ENCODE measurements at places on chromosomes 16 and 17. TPM values are rescaled to one million over a fixed set of nuclear protein-coding genes. Genes with fewer than 3 reads are reported as not detected.

Gene PPP1R1B
- not detected for total RNA-seq

Gene CA5A
- not detected for total RNA-seq

GRCh38 chr17:47604598-47604927 lies 45.2 kb upstream of the KPNB1 start:
- DNase-seq: peak; percentile 84

Gene FBXO39
- 0.32 TPM for total RNA-seq

- DNase-seq: peak; percentile 20
Measured at GRCh38 chr16:19389246-19389645, 28.4 kb upstream of the TMC5 start.

DNA sequence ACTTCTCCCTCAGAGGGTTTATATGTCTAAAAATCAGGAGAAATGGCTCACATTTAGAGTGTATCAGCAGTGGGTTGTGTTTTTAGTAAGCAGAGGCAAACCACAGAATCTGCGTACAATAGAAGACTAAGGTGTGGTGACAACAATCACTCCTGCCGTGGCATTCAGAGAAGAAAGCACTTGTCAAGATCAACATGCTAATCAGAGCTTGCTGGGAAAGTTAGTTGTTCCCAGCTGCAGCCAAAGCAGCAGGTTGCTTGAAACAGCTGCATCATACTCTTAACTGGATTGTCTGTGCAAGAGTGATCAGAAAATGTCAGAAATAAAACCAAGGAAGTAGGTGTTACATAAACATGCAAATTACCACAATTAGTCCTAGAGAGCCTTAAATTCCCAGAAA lies 616.4 kb downstream of the CDH8 start:
- DNase-seq: no peak

Gene CD19
- not detected for total RNA-seq

Gene EFCAB13
- 3.9 TPM for total RNA-seq

DNA sequence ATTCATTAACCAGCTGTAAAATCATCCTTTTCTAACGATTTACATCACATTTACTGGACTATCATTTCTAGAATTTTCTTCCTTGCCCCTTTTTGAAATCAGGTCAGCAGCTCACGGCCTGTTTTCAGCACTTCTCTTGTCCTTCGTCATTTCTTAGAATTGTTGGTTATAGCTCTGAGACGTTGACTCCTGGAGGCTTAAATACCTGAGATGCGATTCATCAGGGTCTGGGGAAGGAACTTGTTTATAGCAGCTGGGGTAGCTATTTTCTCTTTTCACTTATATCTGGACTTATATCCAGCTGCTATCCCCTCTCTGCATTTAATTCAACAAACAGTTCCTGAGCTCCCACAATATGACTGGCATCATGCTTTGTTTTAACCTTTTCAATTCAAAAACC lies 338.7 kb upstream of the TNRC6C start:
- DNase-seq: peak; percentile 77

Gene PRPF8
- total RNA-seq: 107 TPM

Gene COX6A2
- total RNA-seq: not detected

Gene TERB1
- total RNA-seq: under 0.01 TPM

Gene PYDC1
- not detected for total RNA-seq

Gene HSD17B2
- total RNA-seq: 9.5 TPM

- DNase-seq: no peak
Measured at GRCh38 chr16:66510298-66510697, 39.6 kb downstream of the TK2 start.

DNA sequence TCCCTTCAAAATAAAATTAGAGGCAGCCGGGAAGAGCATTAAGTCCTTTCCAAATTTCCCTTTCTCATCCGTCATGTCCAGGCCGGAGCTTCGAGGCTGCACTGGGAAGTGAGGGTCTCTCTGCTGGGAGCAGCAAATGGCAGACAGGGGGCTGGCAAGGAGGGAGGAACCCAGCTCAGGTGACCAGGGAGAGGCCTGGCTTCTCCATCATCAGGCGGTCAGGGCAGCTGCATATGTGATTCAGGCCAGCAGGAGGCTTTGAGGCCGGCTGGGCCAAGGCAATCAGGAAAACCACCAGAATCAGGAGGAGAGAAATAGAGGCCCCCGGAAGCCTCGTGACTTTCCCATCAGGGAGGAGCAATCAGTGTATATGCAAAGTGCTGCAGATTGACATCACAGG lies 85.0 kb upstream of the RPL38 start:
- DNase-seq: no peak

DNA sequence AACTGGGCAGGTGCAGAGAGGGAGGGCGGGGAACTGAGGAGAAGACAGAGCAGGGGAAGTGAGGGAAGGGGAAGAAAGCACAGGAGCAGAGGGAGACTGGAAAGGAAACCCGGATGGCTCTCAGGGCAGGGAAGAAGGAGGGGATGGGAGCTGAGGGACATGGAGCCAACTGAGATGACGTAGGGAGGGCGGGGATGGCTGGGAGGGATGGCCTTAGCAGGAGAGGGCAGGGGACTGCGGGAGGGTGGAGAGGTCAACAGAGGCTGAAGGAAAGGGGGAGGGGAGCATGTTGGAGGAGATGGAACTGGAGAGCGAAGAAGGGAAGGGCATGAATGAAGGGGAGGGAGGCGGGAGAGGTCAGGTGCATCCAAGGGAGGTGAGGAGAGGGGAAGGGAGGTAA lies 81.9 kb downstream of the KCNJ12 start:
- no peak for DNase-seq

Gene CRHR1
- not detected for total RNA-seq

Gene CDRT15
- not detected for total RNA-seq

- DNase-seq: peak; percentile 70
Measured at GRCh38 chr17:80931421-80932265, 60.0 kb upstream of the CHMP6 start.

All from fibroblast of villous mesenchyme (primary cell).